CD4-positive, alpha-beta T cell (primary cell): ENCODE measurements at places on chromosomes 6 and 20.

GRCh38 chr20:10376270-10377075, 57.5 kb downstream of the MKKS start:
- DNase-seq, result no peak

GRCh38 chr6:55250400-55250799, 76.1 kb downstream of the HCRTR2 start:
- DNase-seq, result no peak

DNA sequence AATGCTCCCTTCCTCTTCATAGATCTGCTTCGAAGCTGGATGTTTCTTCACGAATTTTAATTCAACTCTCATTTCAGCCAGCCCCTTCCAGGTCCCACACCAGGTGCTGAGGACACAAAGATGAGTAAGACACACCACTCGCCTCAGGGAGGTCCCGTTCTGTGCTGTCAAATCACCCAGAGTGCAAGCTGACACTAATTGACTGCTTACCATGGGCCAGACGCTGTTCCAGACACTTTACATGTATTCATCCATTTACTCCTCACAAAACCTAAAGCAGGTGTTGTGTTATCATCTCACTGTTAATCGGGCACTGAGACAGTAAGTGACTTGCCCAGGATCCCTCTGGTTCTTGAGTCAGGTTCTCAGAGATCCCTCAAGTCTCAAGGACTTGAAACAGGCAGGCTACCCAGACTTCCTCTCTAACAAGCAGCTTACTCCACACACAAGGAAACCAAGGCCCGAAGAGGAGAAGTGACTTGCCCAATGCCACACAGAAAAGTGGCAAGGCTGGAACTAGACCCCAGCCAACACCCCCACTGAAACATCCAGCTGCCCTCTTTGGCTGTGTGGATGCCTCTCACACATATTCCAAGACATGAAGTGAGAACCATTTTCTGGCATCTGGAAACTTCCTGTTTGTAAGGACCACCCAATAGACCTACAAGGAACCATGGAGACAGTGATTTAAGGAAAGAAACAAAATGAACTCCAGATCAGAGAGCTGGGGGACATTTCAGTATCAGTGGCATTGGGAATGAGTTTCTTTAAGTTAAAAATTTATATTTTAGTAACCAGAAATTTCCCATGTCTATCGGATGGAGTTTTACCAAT, 174.5 kb downstream of the CDC5L start:
- DNase-seq, result no peak

DNA sequence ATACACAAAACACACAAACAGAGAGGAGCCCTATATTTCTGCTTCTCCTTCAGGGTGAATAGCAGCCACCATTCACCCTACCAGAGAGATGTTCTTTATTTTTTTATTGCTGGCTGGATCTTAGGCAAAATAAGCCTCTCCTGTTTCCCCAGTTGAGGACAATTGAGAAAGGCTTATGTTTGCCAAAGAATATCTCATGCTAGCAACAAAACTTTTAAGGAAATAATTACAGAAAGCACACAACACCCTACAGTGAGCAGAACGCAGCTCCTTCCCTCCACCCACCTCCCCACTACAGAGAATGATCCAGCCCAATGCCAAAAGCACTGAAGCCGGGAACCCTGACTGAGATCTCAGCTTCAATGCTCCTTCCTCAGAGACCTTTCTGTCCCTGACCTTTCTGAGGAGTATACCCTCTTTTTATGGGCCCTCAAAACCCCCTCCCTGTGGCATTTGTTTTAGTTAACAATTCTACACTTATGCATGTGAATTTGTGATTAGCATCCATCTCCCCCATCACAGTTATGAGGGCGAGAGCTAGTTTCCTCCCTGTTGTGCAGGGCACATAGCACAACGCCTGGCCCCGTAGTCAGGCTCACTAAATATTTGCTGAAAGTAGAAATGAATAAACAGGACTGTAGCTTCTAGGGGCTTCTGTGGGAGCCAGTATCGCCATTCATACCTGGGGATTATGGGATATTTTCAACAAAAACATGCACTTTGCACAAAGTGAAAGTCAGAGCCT, 491.6 kb upstream of the CDH4 start:
- no peak for DNase-seq

GRCh38 chr6:93474733-93475179, 55.4 kb upstream of the EPHA7 start:
- no peak for DNase-seq

DNA sequence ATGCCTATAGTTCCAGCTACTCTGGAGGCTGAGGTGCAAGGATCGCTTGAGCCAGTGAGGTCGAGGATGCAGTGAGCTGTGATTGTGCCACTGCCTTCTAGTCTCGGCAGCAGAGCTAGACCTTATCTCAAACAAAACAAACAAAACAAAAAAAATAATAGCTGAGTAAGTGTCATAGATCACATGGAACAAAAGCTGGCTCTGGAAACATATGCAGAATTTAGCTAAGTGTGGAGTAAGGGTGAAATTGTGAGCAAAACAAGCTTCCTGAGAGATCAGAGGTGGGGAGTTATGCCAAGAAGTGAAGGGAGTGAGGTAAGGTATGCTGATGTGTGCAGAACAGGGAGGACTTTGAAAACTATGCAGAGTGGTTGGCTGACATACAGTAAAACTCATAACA, 18.7 kb downstream of the SGK1 start:
- DNase-seq, result no peak
